Temporal lobe (tissue), 4 donors: ENCODE measurements at places on chromosomes 2 and 18. TPM values are rescaled to one million over a fixed set of nuclear protein-coding genes. Genes with fewer than 3 reads are reported as not detected.

The MYL12B gene
- 128 TPM for total RNA-seq

The IL1A gene
- total RNA-seq = not detected

The APOB gene
- total RNA-seq = 0.25 TPM

The ASXL3 gene
- 91.7 TPM for total RNA-seq

The PJVK gene
- total RNA-seq = 4.2 TPM

The CELF4 gene
- total RNA-seq = 50.9 TPM

The ANKRD62 gene
- not detected for total RNA-seq

The FSIP2 gene
- 3.2 TPM for total RNA-seq

The LYPD6B gene
- 3.4 TPM for total RNA-seq

The ANKRD30B gene
- total RNA-seq = not detected

The MOCOS gene
- total RNA-seq = 0.25 TPM

The C2orf81 gene
- total RNA-seq = 1.2 TPM

The RFTN2 gene
- 18.7 TPM for total RNA-seq

The NABP1 gene
- 2.7 TPM for total RNA-seq

The RESP18 gene
- total RNA-seq = 1.2 TPM

The FTCDNL1 gene
- total RNA-seq = 5.4 TPM

The PLCD4 gene
- 0.25 TPM for total RNA-seq

The TACR1 gene
- 1.7 TPM for total RNA-seq

The TRIM43 gene
- total RNA-seq = not detected

The PROKR1 gene
- total RNA-seq = 0.25 TPM

The DTNA gene
- 43.0 TPM for total RNA-seq

The SLC20A1 gene
- total RNA-seq = 31.5 TPM

The CIB4 gene
- not detected for total RNA-seq

The IL18RAP gene
- total RNA-seq = not detected

The OR6B2 gene
- not detected for total RNA-seq

The EPG5 gene
- total RNA-seq = 26.8 TPM

The LYG2 gene
- not detected for total RNA-seq
